Esophagus squamous epithelium (tissue), 5 donors: ENCODE measurements at places on chromosomes 5 and 9. TPM values are rescaled to one million over a fixed set of nuclear protein-coding genes. Genes with fewer than 3 reads are reported as not detected.

DNA sequence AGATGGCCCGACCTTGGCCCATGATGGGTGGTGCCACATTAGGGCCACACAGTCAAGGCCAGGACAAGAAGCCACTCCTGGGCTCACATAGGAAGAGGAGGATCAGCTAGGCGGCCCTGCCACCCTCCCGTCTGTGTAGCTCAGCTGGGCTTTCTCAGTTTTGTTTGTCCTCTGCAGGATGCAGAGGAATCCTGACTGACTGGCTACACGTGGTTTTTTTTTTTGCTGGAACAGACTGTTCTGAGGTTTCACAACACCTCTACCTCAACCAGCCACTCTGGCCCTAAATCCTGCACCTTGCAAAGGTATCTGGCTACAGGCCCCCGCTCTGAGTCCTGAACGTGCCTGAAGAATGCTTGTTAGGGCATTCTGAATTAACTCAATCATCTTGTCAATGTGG is 88.3 kb upstream of the MSX2 start:
- H3K27ac ChIP-seq, result no peak overlapping the region
- H3K27me3 ChIP-seq, result no peaks in the 10 kb centered on the region

- H3K4me1 ChIP-seq, result no peaks in the 10 kb centered on the region
- no peak overlapping the region for H3K27ac ChIP-seq
- DNase-seq, result no peak
- H3K4me3 ChIP-seq, result no peak overlapping the region
- H3K27me3 ChIP-seq, result no peaks in the 10 kb centered on the region
- no peaks in the 10 kb centered on the region for H3K36me3 ChIP-seq
Observed at GRCh38 chr5:40559306-40559705, 120.4 kb upstream of the PTGER4 start.

GRCh38 chr5:166091931-166092330 is 2199.5 kb upstream of the WWC1 start:
- no peaks in the 10 kb centered on the region for H3K27me3 ChIP-seq
- H3K27ac ChIP-seq, result no peak overlapping the region
- H3K4me3 ChIP-seq, result no peak overlapping the region
- no peak for DNase-seq
- H3K4me1 ChIP-seq, result no peaks in the 10 kb centered on the region
- no peaks in the 10 kb centered on the region for H3K36me3 ChIP-seq

DNA sequence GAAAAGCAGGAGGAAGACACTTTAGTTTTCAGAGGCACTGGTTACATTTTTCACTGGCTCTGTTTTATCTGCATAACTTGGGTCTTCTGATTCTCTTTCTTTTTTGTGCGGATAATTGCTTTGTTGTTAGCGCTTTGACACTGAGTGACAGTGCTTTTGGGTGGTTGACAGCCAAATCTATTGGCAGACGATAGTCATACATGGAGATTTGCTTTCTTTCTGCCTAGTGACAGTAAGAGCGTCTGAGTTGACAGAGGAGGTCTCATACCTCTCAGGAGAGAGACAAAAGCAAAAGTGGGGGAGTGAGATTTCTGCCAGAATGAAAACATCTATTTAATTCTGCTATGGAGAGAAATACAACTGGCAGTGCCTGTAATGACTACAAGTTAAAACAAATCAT is 2278.0 kb upstream of the WWC1 start:
- no peaks in the 10 kb centered on the region for H3K36me3 ChIP-seq
- no peaks in the 10 kb centered on the region for H3K4me1 ChIP-seq
- H3K27ac ChIP-seq, result no peak overlapping the region
- no peaks in the 10 kb centered on the region for H3K27me3 ChIP-seq
- no peak overlapping the region for H3K4me3 ChIP-seq

DNA sequence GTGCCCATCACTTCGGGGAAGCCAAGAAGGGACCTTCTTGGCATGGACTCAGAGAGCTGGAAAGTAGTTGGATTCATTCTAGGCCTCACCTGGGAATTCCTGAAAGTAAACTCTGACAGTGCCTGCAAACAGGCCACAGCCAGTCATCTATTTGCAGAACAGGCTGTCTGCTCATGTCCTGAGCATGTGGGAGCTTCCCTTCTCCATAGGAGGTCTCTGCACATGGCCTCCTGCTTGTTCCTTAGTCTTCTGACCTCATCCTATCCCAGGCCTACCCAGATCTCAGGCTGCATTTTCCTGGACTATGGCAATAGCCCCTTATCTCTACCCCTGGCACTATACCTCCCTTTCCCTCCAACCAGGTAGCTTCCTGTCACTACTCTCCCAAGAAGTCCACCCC is 67.2 kb upstream of the FSTL4 start:
- no peaks in the 10 kb centered on the region for H3K4me1 ChIP-seq
- no peaks in the 10 kb centered on the region for H3K27me3 ChIP-seq
- H3K4me3 ChIP-seq, result no peak overlapping the region
- DNase-seq, result no peak
- H3K36me3 ChIP-seq, result no peaks in the 10 kb centered on the region
- H3K27ac ChIP-seq, result no peak overlapping the region

Gene POU5F2
- 0.73 TPM for total RNA-seq

Gene BAG1
- 87.7 TPM for total RNA-seq

Gene DDX4
- not detected for total RNA-seq

- H3K4me3 ChIP-seq, result no peak overlapping the region
- no peak overlapping the region for H3K27ac ChIP-seq
Observed at GRCh38 chr9:131104016-131104740, 7.8 kb downstream of the AIF1L start.

GRCh38 chr5:172959824-172960799 is 888 bp downstream of the RPL26L1 start:
- DNase-seq, result no peak
- H3K36me3 ChIP-seq, result peaks cover 5% of the 10 kb centered on the region
- H3K27me3 ChIP-seq, result no peaks in the 10 kb centered on the region
- H3K27ac ChIP-seq, result peak overlapping the region; percentile 89
- H3K4me1 ChIP-seq, result peaks cover 9% of the 10 kb centered on the region
- H3K4me3 ChIP-seq, result peak overlapping the region; percentile 84

DNA sequence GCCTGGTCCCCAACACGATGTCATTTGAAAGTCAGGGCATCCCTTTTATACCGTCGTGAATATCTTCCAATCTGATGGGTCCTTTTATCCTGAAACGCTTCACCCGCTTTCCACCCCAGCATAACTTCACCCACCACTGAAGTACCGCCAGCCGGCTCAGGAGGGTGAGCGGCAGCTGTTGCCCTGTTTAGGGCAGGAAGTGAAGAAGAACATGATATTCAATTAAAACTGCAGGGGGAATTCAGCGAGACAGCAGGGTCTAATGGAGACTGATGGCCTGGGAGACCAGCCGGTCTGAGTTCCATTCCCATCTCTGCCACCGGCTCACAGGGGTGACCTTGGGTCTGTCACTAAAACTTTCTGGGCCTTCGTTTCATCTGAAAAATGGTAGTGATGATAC is 68.2 kb upstream of the EGFLAM start:
- DNase-seq, result no peak
- no peak overlapping the region for H3K4me3 ChIP-seq
- no peak overlapping the region for H3K27ac ChIP-seq
- no peaks in the 10 kb centered on the region for H3K27me3 ChIP-seq

GRCh38 chr9:135959814-135960213 is 1.4 kb downstream of the UBAC1 start:
- H3K4me3 ChIP-seq, result peak overlapping the region; percentile 98
- H3K27ac ChIP-seq, result peak overlapping the region; percentile 95
- peaks cover 24% of the 10 kb centered on the region for H3K4me1 ChIP-seq
- no peaks in the 10 kb centered on the region for H3K36me3 ChIP-seq
- DNase-seq, result no peak
- no peaks in the 10 kb centered on the region for H3K27me3 ChIP-seq

Gene SHOC1
- total RNA-seq, result not detected

DNA sequence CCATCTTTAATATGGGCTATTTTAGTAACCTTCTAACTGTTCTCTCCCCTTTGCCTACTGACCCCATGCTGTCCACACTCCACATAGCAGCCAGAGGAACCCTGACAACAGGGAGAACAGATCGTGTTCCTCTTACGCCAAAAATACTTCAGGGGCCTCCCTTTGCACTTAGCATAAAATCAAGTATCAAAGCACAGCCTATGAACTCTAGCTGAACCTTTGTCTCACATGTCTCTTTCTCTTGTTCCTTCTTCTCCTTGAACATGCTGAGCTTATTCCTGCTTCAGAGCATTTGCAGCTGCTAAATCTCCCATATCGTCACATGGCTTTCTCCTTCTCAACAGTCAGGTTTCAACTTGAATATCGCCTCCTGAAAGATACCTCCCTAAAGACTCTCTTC is 698.8 kb upstream of the C9orf72 start:
- no peaks in the 10 kb centered on the region for H3K27me3 ChIP-seq
- H3K27ac ChIP-seq, result no peak overlapping the region
- H3K4me3 ChIP-seq, result no peak overlapping the region

GRCh38 chr5:150567031-150567717 is 59.2 kb downstream of the NDST1 start:
- H3K4me1 ChIP-seq, result no peaks in the 10 kb centered on the region
- H3K4me3 ChIP-seq, result no peak overlapping the region
- DNase-seq, result no peak
- H3K27me3 ChIP-seq, result no peaks in the 10 kb centered on the region

GRCh38 chr5:145218982-145219381 is 616.2 kb downstream of the PRELID2 start:
- no peak for DNase-seq
- H3K4me3 ChIP-seq, result no peak overlapping the region
- no peaks in the 10 kb centered on the region for H3K27me3 ChIP-seq
- H3K36me3 ChIP-seq, result no peaks in the 10 kb centered on the region
- no peaks in the 10 kb centered on the region for H3K4me1 ChIP-seq

Gene CCIN
- total RNA-seq, result not detected

Gene DNAH5
- 0.19 TPM for total RNA-seq

- H3K4me1 ChIP-seq, result peaks cover 86% of the 10 kb centered on the region
- peak overlapping the region; percentile 88 for H3K27ac ChIP-seq
- H3K4me3 ChIP-seq, result no peak overlapping the region
- no peak for DNase-seq
Observed at GRCh38 chr9:682633-683508, 158.6 kb upstream of the DMRT1 start.

Gene DOCK2
- 14.5 TPM for total RNA-seq

DNA sequence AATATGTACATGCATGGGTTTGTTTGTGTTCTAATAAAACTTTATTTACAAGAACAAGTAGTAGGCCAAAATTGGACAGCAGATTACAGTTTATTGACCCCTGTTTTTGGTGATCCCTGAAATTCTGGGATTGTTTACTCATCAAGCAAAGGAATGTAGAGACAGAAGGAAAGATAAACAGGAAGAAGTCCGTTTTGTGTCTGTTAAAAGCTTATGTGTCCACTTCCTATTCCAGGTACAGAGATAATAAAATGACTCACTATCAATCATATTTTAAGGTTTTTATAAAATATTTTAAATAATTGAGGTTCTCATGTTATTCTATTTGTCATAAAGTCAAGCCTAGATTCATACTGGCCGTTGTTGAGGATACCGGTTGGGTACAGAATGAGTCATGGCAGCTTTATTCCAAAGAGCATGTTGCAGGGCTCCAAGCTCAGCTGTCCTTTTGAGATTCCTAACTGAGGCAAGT is 214.9 kb upstream of the DAB2 start:
- DNase-seq, result no peak
- no peak overlapping the region for H3K27ac ChIP-seq
- no peaks in the 10 kb centered on the region for H3K36me3 ChIP-seq
- no peaks in the 10 kb centered on the region for H3K4me1 ChIP-seq
- H3K4me3 ChIP-seq, result no peak overlapping the region
